ENCODE measurements at places on chromosomes 7 and 10.

DNA sequence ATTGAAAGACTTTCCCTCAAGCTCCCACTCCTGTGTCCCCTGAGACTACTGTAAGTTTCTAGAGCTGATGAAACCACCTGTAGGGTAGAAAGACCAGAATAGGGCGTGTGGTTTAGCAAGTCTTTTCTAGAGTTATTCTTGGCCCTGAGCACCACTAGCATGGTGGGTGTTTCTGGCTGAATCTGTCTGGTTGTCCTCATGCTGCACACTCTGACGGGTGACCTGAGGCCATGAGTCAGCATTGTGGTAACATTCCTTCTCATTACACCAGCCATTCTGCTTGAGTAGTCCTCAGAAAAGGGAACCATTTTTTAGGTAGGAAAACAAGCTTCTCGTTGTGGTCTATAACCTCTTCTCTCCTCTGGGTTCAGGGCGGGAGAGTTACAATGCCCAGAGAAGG, 250.3 kb downstream of the SNX13 start:
- DNase-seq: peak; percentile 89

GRCh38 chr10:90985321-90985933, 64.5 kb upstream of the ANKRD1 start:
- no peak for DNase-seq

- DNase-seq: no peak
These were observed 252.3 kb downstream of the GATA3 start for GRCh38 chr10:8306685-8307364.

- DNase-seq: no peak
These were observed 144.3 kb downstream of the ANKRD30A start for GRCh38 chr10:37269554-37270256.

DNA sequence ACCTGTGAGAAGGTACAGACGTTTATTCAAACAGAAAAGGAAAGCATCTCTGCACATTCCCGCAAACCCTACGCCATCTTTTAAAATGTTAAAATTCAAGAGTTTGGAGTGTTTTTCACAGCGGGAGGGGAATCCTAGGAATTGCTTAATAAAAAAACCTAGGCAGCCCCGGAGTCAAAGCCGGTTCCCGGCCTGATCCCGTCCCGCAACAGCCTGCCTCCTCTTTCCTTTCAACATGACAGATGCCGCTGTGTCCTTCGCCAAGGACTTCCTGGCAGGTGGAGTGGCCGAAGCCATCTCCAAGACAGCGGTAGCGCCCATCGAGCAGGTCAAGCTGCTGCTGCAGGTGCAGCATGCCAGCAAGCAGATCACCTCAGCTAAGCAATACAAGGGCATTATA, 123.0 kb upstream of the VSTM2A start:
- DNase-seq: no peak

DNA sequence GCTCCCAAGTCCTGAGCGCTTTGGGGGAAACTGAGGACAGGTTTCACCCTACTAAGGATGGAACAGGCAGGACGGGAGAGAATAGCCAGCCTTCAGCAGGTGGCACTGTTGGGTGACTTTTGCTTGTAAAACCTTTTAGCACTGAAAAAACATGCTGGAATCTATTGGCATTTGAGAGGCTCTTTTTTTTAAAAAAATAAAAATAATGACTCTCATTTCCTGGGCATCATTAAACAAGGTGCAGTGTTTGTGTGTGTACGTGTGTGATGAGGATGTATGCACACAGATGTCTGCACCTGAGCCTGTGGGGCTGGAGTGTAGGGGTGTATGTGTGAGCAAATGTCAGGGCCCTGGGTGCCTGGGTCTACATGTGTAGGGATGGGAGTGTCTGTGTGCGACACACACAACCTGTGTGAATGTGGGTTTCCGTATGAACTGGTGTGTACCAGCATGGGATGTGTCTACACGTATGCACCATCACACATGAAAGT, 177.9 kb downstream of the RPS24 start:
- peak; percentile 82 for DNase-seq

DNA sequence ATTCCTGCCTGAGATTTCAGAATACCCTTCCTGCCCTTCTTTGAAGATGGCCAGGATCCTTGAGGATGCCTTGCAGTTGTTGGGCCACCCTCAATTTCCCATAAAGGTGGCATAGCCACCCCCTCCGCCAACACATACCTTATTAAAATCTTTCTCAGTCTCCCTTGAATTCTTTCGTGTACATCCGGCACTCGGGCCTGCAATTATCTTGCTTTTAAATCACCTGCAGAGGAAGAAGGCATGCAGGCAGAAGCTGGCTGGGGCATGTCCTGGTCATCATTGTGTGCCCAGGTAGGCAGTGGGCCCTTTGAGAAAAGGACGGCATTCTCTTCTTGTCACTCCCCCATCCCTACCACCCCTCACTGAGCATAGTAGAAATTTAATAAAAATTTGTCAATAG, 189.5 kb upstream of the LYZL1 start:
- DNase-seq: no peak

GRCh38 chr7:412313-412710, 107.3 kb downstream of the PDGFA start:
- DNase-seq: no peak

DNA sequence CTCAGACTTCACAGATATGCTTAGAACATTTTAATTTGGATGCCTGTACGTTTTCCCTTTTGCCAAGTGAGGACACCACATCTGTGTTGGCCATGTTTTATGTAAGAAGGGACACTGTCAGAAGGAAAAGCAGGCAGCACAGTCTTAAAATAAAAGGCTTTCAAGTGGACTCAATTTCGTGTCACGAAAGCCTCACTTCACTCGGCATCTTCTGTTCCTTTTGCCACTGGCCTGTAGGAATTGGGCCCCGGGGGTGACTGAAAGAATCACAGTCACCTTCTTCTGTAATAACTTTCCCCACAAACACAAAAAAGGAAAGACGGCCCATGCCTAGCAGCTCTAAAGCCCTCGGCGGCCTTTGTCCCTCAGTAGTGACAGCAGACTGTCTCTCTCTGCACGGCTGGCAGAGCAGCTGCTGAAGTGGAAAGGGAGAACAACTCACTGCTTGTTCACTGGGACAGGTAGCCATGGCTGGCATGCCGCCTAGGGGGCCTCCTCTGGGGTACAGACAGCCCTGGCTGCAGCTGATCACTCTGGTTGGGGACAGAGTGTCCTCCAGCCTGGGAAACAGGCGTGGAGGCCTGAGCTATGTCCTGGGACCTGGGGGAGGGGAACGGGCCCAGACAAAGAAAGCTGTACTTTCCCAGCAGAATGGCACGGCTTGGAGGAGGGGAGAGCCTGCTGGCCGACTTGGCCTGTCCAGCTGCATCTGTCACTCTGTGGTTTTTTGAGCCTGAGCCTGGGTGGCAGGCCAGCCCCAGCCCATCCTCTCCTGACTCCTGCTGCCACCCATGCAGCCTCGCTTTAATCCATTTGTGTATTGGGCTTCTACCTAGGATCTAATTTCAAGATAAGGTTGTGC, 4.4 kb downstream of the RASSF4 start:
- DNase-seq: peak; percentile 22

GRCh38 chr10:128121750-128122412, 4.3 kb downstream of the MKI67 start:
- no peak for DNase-seq

DNA sequence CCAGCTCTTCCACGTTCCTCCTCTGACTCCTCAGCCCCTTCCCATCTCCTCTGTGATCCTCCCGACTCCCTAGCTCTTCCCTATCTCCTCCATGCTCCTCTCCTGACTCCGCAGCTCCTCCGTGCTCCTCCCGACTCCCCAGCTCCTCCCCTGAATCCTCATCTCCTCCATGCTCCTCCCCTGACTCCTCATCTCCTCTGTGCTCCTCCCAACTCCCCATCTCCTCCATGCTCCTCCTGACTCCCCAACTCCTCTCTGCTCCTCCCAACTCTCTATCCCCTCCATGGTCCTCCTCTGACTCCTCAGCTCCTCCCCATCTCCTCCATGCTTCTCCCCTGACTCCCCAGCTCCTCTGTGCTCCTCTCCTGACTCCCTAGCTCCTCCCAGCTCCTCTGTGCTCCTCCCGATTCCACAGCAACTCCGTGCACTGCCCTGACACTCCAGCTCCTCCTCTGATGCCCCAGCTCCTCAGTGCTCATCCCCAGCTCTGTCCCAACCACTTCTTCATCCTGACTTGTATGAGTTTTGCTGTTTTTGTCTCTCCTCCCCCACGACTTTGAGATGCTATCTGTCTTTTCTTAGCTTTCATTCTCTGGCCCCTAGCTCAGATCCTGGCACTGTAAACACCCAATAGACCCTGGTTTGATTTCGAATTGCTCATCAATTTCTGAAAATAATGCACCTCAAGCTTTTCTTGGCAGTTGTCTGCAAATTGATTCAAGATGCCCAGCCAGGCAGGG, 38.3 kb downstream of the OAT start:
- DNase-seq: no peak

- DNase-seq: no peak
These were observed 19.1 kb upstream of the GALNT11 start for GRCh38 chr7:152006336-152006735.

GRCh38 chr7:140056431-140057142, 6.2 kb downstream of the PARP12 start:
- DNase-seq: no peak
